ENCODE measurements at places on chromosomes 2 and 18. TPM values are rescaled to one million over a fixed set of nuclear protein-coding genes. Genes with fewer than 3 reads are reported as not detected.

The DSC3 gene
- total RNA-seq: 0.14 TPM

The TUBB8B gene
- not detected for total RNA-seq

The KCNJ13 gene
- total RNA-seq: not detected

The SPHKAP gene
- total RNA-seq: under 0.01 TPM

The KCNG3 gene
- not detected for total RNA-seq

The CD207 gene
- not detected for total RNA-seq

The DIPK1C gene
- total RNA-seq: not detected

The PDE11A gene
- total RNA-seq: under 0.01 TPM

Measured in smooth muscle cell of bladder (primary cell).